ENCODE measurements at places on chromosomes 7 and 10.

DNA sequence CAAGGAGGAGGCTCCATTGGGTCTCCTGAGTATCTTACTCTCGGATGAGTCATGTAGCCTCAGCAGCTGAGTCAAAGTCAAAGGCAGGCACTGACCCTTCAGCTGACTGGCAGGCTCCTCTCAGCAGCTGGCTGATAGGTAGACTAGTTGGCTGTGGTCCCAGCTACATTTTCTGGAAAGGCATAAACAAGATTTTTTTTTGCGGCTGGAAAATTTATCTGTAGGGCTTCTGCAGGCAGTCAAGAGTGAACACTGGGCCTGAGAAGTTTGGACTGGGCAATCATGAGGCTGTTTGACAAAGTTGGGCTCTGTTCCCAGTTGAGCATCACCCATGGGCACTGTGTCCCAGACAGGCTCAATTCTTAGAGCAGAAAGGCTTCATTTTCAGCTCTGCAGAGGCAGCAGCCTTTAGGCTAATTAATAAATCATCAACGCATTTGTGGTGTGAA is 796.2 kb downstream of the CCSER2 start:
- no peak for DNase-seq

- no peak for DNase-seq
Measured at GRCh38 chr7:1340031-1340430, 107.4 kb downstream of the UNCX start.

DNA sequence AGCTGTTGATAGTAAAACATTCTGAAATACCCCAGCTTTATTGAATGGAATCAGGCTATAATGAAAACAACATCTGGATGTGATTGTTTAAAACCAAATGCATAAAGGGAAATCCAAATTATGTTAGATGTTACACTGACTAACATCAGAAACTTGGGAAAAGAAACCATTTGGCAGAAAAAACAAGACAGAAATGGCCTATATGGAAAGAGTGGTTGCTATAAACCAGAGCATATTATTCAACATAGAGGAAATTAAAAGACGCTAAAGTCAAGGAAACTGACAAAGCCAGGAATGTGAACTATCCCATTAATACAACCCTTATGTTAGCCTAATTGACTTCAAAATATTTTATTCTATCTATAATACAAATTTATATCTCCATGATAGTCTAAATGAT is 53.0 kb upstream of the CABCOCO1 start:
- no peak for DNase-seq

DNA sequence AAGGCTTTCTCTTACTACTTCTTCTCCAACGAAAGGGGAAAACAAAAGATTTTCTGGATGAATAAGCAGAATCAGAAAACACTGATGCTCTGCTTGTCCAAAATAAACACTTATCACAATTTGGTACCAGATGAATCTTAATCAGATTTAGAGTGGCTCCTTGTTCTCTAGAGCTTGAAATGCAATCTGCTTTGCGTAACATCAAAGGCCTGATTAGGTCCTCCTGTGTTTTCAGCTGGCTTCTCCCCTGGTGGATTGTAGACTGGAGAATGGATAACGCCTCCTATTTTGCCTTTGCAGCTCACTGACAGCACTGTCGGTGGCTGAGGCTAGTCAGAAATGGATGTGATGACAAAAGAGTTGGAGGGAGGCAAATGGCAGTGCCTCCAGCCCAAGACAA is 91.2 kb downstream of the FAM13C start:
- DNase-seq, result no peak

DNA sequence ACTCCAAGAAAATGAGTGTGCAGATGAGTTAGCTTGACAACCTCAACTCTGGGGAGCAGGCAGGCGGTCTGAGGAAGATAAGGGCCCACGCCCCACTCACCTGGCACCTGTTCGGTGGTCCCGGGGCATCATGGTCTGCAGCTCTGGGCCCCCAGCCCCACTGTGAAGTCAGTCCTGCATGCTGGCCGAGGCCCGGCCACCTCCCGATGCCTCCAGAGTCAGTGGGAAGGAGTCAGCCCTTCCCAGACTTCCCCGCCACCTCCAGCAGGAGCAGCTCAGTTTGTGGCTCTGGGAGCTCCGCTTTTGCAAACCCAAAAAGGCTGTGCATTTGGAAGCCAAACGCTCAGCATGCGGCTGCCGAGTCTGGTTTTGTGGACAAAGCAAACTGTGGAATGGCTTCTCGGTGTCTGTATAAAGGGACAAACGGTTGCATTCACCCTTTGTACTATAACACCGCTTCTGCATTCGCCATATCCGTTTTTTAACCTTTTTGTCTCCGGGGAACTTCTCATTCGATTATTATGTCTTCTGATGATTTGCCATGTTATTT is 167.3 kb downstream of the CCDC3 start:
- no peak for DNase-seq

GRCh38 chr7:45711161-45711490 is 137.0 kb downstream of the ADCY1 start:
- no peak for DNase-seq

- no peak for DNase-seq
Measured at GRCh38 chr10:52999258-52999657, 226.7 kb upstream of the MBL2 start.

GRCh38 chr10:96705134-96705533 is 15.2 kb downstream of the PIK3AP1 start:
- DNase-seq, result no peak

GRCh38 chr10:21427804-21428481 is 97.5 kb downstream of the SKIDA1 start:
- DNase-seq, result no peak

DNA sequence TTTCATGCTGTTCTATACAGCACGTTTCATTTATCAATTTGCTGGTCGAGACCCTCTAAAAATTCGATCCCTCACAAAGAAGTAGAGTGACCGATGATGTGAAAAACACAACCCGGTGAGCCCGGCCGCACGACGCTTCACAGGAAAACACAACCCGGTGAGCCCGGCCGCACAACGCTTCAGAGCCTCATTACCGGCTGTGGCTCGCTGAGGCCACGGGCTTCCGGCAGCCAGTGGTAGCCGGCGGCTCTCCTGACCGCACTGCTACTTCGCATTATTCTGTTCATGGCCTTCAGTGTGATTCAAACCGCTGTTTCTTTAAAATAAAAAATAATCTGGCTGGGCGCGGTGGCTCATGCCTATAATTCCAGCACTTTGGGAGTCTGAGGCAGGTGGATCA is 42.3 kb upstream of the RBM33 start:
- DNase-seq, result no peak

- DNase-seq, result no peak
Measured at GRCh38 chr10:69787681-69788080, 14.0 kb upstream of the COL13A1 start.

GRCh38 chr10:110619514-110620397 is 24.4 kb upstream of the RBM20 start:
- no peak for DNase-seq

DNA sequence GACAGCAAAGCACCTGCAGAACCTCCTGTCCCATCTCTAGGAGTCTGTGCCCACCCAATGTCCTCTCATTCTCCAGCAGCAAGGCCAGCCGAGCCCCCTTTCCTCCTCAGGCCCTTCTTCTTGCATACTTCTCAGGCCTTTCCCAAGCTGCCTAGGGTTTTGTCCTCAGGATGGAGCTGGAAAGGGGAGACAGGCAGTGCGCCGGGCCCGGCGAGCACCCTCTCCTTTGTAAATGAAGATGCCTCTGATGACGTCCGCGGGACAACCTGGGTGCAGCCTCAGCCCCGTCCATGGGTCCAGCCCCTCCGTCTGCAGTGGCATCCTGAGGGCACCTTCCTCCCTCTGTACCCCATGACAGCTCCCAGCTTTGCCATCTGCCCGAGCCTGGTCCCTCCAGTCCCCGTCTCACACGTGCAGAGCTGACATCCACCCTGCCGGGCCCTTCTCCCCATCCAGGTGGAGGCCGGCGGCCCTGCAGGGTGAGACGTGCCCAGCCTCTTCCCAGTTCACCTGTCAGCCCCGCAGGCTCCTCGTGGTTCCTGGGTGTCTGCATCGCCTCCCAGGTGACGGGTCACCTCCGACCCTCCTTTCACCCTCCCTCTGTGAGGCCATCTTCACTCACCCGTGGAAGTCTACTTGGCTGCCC is 36.4 kb downstream of the JAKMIP3 start:
- no peak for DNase-seq

- DNase-seq, result no peak
Measured at GRCh38 chr7:93923296-93923695, 1.8 kb downstream of the GNG11 start.

GRCh38 chr7:83956104-83956503 is 238.5 kb downstream of the SEMA3A start:
- no peak for DNase-seq
